ENCODE measurements at places on chromosomes 1 and 21. TPM values are rescaled to one million over a fixed set of nuclear protein-coding genes. Genes with fewer than 3 reads are reported as not detected.

GRCh38 chr1:67651031-67651430, 34.0 kb upstream of the GADD45A start:
- no peak for DNase-seq

RCC1 gene
- 34.8 TPM for total RNA-seq

- no peak for DNase-seq
Measured at GRCh38 chr1:245306020-245306419, 151.2 kb downstream of the KIF26B start.

DNA sequence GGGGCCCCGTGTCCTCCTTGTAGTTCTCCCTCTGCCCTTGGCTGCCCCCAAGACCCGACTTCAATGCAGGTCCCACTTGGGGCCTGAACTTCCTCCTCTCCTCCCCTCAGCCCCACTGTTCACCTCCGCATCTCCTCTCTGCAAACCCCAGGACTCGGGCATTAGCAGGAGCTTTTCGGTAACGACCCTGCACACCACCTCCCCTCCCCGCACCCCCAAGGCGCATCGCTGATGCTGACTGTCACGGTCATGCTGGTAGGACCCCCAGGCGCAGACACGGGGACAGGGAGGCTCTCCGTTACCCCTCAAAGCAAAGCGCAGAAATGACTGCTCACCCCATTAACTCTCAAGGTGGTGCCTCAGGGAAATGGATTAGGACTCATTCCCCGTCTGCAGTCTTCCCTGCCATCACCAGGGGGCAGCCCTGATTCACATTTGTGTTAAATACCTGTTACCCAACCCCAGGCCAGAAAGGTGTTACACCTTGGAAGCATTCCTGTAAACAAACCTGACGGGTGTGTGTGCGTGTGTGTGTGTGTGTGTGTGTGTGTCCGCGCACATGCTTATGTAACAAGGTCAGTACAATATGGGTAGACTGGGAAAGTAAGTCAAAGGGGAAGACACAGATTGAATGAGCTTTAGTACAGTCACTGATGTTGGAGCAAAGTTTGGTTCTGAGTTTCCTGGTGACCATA, 6.4 kb upstream of the GUCA2B start:
- DNase-seq, result peak; percentile 78

ENSA gene
- 201 TPM for total RNA-seq

OR6N1 gene
- total RNA-seq, result not detected

DNA sequence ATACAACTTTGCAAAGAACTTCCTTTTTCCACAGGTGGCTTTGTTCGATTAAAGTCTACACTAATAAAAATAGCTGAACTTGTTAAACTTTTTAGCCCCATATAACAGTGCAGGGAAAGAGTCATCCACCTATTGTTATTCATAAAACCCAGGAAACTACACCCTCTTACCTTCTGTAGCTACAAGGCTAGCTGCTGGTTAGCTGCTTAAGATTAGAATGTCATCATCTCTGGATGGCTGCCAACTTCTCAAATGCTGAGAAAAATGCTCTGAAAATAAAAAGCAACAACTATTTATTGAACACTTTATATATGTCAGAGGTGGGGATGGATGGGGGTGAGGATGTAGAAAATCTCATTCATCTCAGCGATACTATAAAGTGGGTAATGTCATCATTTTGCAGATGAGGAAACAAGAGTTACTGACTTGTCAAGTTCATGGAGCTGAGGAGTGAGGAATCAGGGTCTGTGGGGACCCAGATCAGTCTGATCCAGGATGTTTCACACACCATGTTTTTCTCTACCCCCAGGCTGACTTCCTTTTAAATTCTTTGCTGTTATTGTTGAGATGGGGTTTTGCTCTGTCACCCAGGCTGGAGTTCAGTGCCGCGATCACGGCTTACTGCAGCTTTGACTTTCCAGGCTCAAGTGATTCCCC, 17.1 kb downstream of the ATP5PF start:
- DNase-seq, result no peak

AIM2 gene
- 2.9 TPM for total RNA-seq

SLAMF9 gene
- not detected for total RNA-seq
